ENCODE measurements at places on chromosomes 1 and 21. TPM values are rescaled to one million over a fixed set of nuclear protein-coding genes. Genes with fewer than 3 reads are reported as not detected.

- no peak for DNase-seq
Measured at GRCh38 chr1:96538111-96538641, 183.4 kb upstream of the PTBP2 start.

DNA sequence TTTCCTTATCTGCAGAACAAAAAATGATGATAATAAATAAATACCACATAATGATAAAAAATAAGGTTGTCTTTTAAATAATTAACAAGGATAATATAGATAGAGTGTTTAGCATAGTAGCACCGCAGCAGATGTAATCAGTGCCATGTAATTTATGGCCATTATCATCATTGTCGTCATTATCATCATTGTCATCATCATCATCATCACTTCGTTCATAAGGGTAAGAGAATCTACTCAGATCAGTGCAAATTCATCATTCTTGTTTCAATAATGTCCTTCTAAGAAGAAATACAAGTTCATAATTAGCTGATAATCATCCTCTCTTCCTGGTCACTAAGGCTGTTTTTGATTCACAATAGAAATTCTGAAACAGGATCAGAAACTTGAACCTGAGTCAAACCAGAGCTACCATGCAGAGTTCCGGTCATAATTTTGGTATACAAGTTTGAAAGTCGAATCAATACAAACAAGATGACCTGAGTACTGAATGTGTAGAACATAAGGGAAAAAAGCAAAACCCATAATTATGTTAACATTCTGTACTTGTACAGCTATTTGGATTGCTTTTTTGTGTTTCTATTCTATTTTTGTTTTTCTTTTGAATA lies 172.0 kb downstream of the LRRC40 start:
- DNase-seq: no peak

- DNase-seq: no peak
Measured at GRCh38 chr1:67214420-67215174, 48.3 kb downstream of the IL23R start.

DNA sequence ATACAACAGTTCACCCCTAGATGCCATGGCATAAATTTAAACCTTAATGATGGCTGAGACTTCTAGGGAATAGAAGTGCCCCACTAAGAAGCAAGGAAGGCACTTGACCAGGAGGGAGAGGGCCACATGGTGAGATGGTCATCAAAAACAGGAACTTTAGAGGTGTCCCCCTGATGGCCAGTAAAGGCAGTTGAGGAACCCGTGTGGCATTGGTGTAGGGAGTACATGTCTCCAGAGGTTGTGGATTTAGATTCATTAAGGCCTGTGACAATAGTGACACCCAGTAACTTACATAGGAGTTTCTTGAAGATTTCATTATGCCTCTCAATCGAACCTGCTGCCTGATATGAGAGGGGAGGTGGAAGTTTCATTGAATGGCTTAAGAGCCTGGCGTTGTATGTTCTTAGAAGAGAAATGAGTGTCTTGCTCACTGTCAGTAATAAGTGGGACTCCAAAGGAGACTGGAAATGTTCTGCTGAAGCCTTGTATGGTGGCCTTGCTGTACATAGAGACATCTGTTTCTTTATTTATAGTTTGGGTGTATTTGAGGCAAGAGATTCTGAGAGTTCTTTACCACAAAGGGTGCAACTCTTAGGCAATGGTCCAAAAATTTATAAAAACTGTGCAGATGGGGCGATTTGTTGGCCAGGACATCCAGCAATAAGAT lies 27.9 kb downstream of the EDARADD start:
- DNase-seq: no peak

- no peak for DNase-seq
Measured at GRCh38 chr1:79113836-79114235, 107.3 kb upstream of the ADGRL4 start.

- no peak for DNase-seq
Measured at GRCh38 chr1:41461790-41462679, 22.4 kb downstream of the EDN2 start.

GRCh38 chr1:155776414-155776813 lies 80.6 kb downstream of the GON4L start:
- DNase-seq: no peak

The C1orf198 gene
- total RNA-seq: 11.1 TPM
